ENCODE measurements at places on chromosomes 3 and 15.

DNA sequence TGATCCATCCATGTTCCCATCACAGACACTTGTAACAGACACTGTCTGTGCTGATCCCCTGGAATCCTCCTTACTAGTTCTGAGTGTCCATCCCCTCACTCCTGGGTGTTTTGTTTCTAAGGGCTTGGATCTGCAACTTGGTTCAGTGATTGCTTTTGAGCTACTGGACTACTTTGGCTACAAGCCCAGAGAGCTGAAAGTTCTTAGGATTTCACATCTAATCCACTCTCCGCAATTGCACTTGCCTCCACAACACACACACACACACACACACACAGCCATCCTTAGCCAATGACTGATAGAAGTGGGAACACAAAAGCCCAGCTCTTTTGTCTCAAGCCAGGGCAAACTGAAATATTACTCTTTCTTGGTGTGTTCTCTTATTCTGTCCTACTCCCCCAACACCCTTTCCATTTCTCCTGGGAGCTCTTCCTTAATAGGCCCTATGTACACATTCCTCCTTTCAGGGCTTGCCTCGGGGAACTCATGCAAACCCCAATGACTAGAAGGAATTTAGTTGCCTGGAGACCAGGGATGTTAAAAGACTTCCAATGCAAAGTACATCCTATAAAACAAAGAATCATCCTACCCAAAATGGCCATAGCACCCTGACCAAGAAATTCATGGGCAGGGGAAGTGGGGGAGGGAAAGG lies 206.1 kb upstream of the UBE2E2 start:
- DNase-seq: no peak

DNA sequence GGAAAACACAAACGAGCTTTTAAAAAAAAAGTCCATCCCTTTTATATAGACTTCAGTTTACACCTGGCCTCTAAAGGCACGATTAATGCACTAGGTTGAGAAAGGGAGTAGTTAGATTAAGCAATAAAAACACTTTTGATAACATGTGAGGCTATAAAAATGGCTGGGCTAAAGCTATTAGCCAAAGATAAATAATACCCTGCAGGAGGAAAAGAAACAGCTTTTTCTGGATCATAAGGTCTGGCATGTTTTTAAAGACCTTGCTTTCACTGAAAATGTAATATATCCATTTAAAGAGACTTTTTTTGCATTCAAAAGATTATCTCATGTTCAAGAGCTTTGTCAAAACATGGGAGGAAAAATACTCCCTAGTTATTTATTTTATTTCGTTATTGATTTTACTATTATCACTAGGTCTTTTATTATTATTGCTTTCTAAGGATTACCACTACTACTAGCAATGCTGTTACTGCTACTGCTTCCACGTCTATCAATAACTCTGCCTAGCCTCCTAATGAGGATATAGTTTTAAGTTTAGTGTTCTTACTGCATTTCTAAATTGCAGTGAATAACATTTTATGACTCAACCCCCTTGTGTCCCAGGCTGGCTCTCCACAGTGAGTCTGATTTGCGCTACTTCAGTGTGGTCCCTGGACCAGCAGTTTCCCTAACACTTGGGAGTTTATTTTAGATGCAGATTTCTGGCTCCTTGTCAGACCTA lies 93.4 kb downstream of the THRB start:
- peak; percentile 14 for DNase-seq

DNA sequence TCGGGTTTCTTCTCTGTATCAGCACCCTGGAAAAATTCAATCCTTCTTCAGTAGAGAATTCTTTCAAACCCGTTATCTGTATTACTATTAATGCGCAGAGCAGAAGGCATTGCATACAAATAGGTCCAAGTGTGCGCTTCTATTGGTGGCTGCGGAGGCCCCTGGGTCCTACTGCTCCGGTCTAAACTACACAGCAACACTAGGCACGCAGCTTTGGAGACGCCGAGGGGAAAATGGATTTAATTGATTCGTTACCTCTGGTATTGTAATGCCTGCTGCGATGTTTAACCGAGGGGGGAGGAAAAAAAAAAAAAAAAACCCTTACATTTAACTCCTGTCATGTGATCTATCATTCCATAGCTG lies at the start of gene ROBO1:
ROBO1 (minus strand) TSS at position 94 of the 363 bp plus-strand sequence.
- DNase-seq: no peak

- no peak for DNase-seq
These were observed 141.4 kb upstream of the MRPS22 start for GRCh38 chr3:139202226-139202958.

- no peak for DNase-seq
These were observed 105.1 kb downstream of the WDR76 start for GRCh38 chr15:43931790-43932435.

- no peak for DNase-seq
These were observed 965 bp downstream of the FLNB start for GRCh38 chr3:58009026-58009748.

- DNase-seq: no peak
These were observed 5.3 kb downstream of the PLA2G4F start for GRCh38 chr15:42151141-42151561.

DNA sequence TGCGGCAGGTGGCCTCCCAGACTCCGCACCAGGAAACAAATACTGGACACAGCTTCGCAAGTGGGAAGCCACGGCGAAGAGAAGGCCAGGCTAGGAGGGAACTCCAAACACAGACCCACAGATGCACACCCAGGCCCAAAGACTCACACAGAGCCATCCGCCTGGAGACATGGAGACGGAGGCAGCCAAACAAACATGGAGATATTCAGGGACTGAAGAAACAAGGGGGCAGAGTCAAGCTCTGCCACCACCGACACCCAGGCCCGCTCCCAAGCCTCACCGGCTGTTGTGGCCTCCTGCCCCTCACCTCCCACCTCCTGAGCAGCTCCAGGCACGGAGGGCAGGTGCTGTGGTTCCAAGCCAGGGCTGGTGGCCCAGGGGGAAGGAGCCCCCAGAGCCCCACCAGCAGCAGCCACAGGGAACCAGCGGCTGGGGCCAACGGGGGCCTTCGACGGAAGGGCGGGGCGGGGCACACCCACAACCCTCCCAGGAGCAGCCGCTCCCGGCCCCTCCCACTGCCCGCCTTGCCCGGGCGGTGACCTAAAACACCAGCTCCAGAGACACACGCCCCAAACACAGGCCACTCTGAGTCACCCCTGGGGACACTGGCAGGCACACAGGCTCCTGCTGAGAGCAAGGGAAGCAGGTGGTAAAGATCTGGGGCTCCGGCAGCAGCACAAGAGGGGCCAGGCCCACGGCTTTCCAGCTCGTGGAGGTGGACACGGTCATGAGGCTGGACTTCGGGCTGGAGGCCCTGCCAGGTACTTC lies 31.9 kb downstream of the TNK2 start:
- DNase-seq: no peak

DNA sequence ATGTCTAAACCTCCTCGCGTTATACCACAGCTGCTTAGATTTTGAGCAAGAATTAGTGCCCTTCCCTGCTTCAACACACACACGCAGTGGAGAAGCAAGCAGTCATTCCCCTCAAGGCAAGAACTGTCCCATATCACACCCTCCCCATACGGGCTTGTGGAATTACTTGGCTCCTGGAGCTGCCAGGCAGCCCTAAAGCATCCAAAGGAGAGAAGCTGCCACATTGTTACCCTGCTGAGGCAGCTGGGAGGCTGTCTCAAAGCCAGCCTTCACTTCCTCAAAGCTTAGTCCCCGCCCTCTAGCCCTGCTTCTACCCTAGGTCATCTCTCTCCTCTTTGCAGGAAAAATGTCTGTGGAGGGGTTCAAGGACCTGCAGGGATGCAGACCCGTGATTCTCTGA lies 153.4 kb downstream of the RORA start:
- no peak for DNase-seq

GRCh38 chr3:12655701-12656100 lies 8.2 kb downstream of the RAF1 start:
- no peak for DNase-seq

DNA sequence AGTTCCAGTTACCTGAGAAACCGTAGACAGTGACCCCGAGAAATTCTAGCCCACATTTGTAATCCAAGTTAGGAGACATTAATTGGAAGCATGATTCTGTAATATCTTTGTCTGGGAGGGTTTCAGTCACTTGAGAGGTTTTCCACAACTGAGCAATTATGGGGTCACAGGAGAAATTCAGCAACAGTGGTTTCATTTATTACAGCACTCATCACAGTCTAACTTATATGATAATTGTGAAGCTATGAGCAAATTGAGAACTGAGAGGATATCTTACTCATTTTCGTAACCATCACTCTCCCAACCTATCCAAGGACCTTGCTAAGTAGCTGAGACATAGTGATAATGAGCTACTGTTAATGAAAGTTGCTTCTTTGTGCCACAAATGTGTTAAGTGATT lies 328.5 kb upstream of the PPP2R3A start:
- no peak for DNase-seq

DNA sequence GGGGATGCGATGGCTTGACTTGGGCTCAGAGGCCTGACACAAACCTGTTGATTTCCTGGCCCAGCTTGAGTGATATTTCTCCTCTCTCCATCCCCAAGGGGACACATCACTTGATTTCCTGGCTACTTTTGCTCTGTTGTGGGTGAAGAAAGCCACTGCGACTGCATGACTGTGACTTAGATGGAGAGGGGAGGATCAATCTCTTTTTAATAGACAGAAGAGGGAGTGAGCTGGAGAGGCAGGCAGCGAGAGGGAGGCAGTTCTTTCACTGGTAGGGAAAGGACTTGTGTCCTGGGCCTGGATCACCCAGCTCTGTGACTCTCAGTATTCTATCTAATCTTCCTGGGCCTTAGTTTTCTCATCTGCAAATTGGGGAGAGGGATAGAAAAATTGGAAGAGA lies 189.8 kb upstream of the RGMA start:
- no peak for DNase-seq

GRCh38 chr3:127420829-127421228 lies 133.0 kb upstream of the PRR20G start:
- no peak for DNase-seq

- peak; percentile 70 for DNase-seq
These were observed 28.6 kb upstream of the ST8SIA2 start for GRCh38 chr15:92365084-92365483.

DNA sequence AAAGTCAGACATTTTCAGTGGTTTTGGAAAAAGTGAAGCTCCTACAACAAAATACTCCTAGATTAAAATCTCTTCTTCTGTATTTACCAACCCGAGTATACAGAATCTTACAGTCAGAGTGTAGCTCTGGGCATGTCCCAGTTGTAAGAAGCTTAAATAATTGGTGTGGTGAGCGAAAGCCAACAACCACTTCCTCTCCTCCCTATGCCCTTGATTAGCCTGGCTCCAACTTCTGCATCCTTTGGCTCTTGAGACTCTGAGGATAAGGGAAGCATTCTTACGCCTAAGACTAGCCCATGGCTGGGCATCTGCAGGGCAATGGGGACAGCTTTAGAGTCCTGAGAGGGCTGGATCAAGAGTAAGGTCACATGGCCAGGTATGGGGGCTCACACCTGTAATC lies 25.5 kb downstream of the RFT1 start:
- DNase-seq: no peak

GRCh38 chr15:77287385-77287784 lies 132.5 kb downstream of the PEAK1 start:
- DNase-seq: no peak

DNA sequence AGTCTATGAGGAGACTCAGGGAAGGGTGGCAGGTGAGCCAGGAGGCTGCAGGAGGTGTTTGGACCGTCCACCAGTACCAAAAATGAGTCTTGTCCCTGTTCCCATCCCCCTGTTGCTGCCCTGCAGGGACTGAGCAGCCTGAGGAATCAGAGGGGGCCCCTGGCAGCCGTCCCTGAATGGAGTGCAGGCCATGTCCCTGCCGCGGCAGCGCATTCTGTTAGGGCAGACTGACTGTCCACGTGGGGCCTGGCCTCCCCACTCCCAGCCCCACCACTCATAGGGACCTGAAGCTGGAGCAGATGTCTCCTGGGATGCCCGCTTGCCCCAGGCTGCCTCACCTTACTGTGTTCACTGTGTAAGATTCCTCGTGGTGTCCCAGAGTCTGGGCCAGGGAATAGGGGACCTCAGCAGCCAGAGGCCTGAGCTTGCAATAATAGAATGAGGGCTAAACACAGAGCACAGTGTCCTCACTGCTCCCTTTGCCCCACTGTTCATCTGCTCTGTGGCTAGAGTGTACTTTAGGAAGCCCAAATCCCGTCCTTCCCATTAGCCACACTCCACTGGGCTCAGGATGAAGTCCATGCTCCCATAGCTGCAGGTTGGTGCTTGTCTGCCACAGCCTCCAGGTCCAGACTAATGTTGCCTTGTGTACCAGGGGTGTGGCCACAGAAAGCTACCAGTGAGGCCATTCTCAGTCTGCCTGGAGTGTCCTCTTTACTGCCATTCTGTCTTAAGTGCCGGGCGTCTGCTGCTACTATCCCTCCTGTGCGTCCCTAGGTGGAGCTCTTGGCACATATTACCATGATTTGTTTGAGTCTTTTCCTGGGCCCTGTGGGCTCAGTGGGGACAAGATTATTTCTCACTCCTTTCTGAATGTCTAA lies 63.2 kb downstream of the HCN4 start:
- DNase-seq: peak; percentile 65

DNA sequence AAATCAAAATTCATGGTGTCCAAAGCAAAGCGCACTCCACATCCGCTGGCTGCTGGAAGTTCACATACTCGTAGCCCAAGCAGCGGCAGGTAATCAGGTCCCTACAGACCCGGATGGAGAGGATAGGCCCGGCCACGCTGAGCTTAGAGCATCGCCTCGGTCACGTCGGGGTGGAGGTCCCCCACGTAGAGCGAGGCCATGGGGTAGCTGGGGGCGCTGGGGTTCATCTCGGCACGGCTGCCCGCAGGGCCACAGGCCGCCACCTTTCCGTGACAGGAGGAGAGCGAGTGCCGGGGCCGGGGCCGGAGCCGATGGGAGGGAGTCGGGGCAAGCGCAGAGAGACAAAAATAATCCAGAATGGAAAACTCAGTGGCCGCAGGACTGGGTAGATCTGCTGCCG lies 16.1 kb upstream of the STRIT1 start:
- DNase-seq: no peak

- no peak for DNase-seq
These were observed 53.6 kb downstream of the PGPEP1L start for GRCh38 chr15:98953968-98954367.

- peak; percentile 24 for DNase-seq
These were observed 753 bp downstream of the EPHB1 start for GRCh38 chr3:134795746-134796280.

- DNase-seq: no peak
These were observed 38.3 kb downstream of the WHAMM start for GRCh38 chr15:82847703-82848102.

GRCh38 chr3:12395349-12396012 lies 88.8 kb upstream of the TSEN2 start:
- DNase-seq: peak; percentile 30

DNA sequence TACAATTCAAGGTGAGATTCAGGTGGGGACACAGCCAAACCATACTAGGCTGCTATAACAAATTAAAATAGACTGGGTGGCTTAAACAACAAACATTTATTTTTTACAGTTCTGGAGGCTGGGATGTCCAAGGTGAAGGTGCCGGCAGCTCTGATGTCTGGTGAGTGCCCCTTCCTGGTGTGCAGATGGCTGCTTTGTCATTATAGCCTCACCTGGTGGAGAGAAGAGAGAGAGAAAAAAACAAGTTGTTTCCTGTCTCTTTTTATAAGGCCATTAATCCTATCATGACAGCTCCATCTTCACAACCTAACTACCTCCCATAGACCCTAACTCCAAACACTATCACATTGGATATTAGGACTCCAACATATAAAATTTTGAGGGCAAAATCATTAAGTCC lies 279.7 kb downstream of the ZIC1 start:
- no peak for DNase-seq

- DNase-seq: no peak
These were observed 911.6 kb upstream of the ARPP21 start for GRCh38 chr3:34727700-34728099.

All from fibroblast of skin of right biceps (primary cell).